ENCODE measurements at places on chromosomes 3 and 15.

DNA sequence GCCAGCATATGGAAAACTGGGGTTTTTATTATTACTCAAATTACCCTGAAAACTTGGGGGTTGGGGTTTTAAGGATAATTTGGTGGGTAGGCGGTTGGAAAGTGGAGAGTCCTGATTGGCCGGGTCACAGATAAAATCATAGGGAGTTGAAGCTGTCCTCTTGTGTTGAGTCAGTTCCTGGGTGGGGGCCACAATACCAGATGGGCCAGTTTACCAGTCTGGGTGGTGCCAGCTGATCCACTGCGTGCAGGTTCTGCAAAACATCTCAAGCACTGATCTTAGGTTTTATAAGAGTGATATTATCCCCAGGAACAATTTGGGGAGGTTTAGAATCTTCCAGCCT is 4.9 kb upstream of the ZNF662 start:
- peak; percentile 17 for DNase-seq

- DNase-seq: no peak
These were observed 96.4 kb upstream of the IL12A start for GRCh38 chr3:159892171-159892795.

DNA sequence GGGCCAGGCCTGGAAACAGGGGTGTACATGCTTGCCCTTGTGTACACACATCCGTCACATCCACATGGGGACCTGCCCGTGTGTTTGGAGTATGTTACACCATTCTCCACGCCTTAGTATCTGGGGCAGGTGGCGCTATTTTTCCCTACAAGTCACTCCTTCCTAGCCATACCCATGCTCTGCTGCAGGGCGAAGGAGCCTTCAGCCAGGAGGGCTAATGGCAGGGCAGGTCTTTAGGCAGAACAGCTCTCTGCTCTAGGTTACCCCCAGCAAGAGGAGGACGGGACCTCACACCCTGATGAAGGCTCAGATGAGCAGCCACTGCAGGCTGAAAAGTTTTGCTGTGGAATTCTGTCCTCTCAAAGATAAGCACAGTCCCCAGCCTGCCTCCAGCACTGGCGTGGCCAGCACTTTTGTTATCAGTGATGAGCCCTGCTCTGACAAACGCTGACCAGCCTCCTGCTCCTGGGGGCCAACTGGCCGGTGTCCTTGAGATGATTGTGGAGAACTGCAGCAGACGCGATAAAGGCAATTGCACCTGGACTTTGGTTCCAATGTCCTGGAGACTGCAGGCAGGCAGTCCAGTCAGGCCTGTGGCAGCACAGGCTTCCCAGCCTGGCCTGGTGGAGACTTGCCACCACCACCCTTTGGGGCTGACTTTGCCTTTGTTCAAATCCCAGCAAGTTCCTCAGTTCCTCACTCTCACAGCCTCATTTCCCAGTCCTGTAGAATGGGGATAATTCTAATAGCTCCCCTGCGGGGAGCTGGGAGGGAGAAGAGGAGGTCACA is 19.8 kb upstream of the PIGZ start:
- peak; percentile 43 for DNase-seq

GRCh38 chr3:70531838-70532489 is 219.5 kb upstream of the MDFIC2 start:
- DNase-seq: no peak

GRCh38 chr15:48751595-48751994 is 59.3 kb downstream of the CEP152 start:
- DNase-seq: no peak

DNA sequence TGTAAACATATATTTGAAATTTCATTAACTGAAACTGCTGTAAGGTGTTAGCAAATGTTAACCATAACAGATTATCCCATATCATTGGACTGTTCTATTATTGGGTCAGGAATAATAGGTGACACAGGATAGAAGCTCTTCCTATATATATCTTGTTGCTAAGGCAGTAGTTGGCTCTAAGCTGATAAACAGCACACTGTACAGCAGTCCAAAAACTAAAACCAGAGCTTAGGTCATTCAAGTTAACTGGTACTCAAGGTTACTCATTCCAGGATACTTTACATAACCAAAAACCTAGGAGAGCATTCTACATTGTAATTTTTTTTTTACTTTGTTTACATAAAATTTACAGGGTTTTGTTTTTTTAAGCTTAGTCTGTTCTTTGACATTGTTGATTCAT is 8.9 kb downstream of the DNAJC19 start:
- DNase-seq: no peak

DNA sequence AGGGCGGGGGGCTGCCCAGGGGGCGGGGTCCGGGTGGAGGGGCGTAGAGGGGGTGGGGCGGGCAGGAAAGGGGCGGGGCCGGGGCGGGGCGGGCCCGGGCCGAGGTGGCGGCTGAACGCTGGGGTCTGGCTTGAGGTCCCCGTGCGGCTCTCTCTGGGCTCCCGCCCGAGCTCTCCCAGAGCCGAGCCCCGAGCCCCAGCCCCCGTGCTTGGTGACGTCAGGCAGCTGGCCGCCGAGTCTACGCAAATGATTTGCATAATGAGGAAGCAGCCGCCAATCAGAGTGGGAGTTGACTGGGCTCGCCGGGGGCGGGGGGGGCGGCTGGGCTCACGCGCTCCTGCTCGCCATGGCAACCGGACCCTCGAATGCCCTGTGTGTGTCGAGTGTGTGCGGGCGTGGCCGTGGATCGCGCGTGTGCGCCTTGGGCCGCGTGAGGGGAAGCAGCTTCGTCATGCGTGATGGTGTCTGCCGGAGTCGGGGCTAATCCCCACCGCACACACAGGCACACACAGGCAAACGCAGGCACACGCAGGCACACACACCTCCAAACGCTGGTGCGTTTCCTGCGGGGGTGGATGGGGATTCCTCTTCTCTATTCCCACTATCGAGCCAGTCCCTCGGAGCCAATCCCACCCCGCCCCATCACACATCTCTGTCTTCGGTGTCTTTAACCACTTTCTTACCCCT is at the start of gene CELF6:
Gene CELF6 (minus strand): TSS at position 173 of the 687 bp plus-strand sequence. CDS start 283 bp downstream, outside the sequence.
- DNase-seq: peak; percentile 33

- DNase-seq: peak; percentile 51
These were observed 4.9 kb downstream of the PRRT3 start for GRCh38 chr3:9947025-9947995.

DNA sequence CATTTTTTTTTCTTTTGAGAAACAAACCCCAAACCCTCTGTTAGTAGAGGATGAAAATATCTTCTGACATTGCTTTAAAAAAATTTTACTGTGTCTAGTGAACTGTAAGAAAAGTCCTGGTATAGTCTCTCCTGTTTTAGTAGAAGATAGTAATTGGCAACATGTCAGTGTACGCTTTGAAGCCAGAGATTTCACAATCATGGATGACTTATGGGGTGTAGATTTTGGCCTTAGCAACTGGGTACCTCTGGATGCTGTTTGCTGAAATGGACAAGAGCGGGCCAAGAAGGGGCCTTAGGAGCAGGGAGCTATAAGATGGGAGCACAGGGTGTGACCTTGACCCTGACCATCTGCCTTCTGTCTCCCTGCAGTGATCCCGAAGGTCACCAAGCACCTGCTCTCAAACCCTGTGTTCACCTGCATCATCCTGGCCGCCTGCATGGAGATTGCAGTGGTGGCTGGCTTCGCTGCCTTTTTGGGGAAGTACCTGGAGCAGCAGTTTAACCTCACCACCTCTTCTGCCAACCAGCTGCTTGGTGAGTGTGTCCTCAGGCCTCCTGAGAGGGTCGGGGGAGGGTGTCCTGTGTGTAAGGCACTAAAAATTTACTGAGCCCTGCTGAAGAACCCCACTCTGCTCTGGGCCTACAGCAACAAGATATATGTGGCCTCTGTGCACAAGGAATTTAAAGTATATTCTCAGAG is 266.7 kb downstream of the SLCO3A1 start:
- no peak for DNase-seq

GRCh38 chr3:100080573-100080972 is 33.7 kb downstream of the FILIP1L start:
- DNase-seq: no peak

DNA sequence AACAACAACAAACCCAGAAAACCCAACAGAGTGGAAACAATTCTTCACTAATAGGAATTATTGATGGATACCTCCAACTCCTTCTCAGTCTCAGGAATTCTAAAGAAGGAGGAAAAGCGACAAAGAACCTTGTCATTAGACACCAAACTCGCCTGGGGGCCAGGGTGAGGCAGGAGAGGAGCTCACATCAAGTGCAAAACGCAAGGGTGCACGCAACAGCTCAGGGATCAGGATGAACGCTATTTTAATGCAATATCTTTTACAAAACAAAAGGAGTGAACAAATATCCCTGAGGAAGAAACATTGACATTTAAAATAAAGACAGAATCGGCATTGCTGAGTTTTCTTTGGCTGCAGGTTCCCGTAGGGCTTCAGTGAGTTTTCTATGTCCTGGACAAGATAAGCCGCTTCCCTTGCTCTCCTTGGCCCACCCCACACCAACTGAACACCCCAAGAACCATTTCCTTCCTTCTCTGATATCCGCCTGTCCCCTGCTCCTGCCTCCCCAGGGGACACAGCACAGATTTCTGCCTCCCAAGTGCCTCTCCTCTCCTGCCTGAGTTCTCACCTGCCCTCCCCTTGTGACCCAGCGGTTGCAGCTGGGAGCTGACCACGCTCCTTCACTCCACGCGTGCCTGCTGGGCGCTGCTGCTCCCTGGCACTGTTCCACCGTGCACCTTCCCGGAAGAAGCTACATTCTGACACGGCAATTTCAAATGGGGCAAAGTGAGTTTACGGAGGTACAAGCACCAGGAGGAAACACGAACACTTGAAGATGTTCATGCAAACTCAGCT is 63.0 kb downstream of the ATP10A start:
- DNase-seq: no peak

DNA sequence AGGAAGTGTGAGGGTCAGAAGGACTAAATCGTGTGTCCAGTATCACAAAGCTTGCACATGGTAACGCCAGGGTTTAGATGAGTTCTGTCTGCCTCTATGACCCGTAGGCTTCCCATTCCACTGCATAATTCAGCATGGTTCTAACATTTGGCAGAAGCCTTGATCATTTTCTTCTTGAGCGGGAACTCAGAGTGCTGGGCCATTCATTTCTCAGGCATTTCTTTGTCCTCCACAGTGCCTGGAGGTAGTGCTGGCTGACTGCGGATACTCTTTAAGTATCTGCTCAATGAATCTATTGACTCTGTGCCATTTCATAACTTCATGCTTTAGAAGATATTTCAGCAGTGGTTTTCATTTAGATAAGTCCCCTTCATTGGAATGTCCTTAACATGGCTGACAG is 370.2 kb downstream of the EPHB1 start:
- DNase-seq: no peak

- no peak for DNase-seq
These were observed 26.2 kb upstream of the ARL8B start for GRCh38 chr3:5095886-5096285.

- peak; percentile 83 for DNase-seq
These were observed 15.1 kb downstream of the CMTM7 start for GRCh38 chr3:32406486-32407408.

GRCh38 chr15:29003191-29003839 is 117.5 kb downstream of the APBA2 start:
- no peak for DNase-seq

- DNase-seq: no peak
These were observed 59.7 kb upstream of the TBL1XR1 start for GRCh38 chr3:177257006-177257405.

GRCh38 chr15:77225088-77225487 is 154.2 kb upstream of the TSPAN3 start:
- no peak for DNase-seq

- DNase-seq: peak; percentile 41
These were observed 20.5 kb upstream of the MINDY4B start for GRCh38 chr3:150925751-150926201.

GRCh38 chr15:80679167-80679803 is 15.8 kb upstream of the ABHD17C start:
- DNase-seq: peak; percentile 96

GRCh38 chr15:50753463-50753862 is 12.0 kb downstream of the SPPL2A start:
- peak; percentile 29 for DNase-seq

- DNase-seq: peak; percentile 43
These were observed 32.6 kb downstream of the HHLA2 start for GRCh38 chr3:108328821-108329486.

DNA sequence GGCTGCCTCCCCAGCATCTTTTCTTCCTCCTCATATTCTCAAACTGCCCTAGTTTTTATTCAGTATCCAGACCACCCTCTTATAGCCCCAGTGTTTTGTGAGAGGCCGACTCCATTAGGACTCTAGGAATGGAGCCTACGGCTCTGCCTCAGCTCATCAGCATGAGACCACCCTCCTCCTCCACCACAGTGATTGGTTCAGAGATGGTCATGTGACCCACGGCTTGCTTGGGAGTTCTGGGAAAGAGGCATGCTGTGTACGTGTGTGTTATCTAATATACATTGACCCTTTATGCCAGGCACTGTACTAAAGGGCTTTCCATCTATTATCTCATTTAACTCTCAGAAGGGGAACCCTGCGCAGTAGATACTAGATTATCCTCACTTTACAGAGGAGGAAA is 17.8 kb upstream of the CMTM7 start:
- no peak for DNase-seq

- DNase-seq: no peak
These were observed 12.0 kb upstream of the LINGO1 start for GRCh38 chr15:77644543-77645247.

DNA sequence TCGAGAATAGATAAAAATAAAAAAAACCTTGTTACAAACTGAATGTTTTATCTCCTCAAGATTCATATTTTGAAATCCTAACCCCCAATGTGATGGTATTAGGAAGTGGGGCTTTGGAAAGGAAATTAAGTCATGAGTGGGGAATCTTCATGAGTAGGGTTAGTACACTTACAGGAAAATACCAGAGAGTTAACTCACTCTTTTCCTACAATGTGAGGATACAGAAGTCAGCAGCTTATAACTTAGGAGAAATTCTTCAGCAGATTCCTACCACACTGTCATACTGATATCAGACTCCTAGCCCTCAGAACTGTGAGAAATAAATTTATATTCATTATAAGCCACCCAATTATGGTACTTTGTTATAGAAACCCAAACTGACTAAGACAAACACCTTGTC is 453.1 kb downstream of the GBE1 start:
- DNase-seq: peak; percentile 49

DNA sequence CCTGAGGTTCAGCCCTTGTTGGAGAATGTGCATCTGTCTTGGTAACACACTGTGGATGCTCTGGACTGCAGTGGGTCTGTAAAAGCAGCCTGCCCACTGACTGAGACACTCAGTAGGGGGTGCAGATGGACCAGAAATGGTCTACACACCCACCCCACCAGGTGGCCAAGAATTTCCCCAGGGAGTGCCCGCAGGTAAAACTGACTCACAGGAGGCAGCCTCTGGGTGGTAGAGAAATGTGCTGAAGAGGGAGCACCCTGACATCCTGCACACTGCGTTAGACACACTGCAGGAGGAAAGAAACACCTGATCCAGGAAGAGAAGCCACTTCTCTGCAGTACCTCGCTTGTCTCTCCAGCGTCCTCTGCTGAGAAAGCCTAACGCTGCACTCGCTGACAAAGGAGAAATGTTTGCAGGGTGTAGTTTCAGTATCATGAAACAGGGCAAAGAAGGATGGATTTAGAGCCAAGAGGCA is 109.5 kb upstream of the ABHD17C start:
- DNase-seq: peak; percentile 71

- DNase-seq: no peak
These were observed 320.8 kb upstream of the PDZRN3 start for GRCh38 chr3:73945541-73945940.

Measured in bronchial epithelial cell (primary cell).